ENCODE measurements at places on chromosomes 12 and 14. TPM values are rescaled to one million over a fixed set of nuclear protein-coding genes. Genes with fewer than 3 reads are reported as not detected.

The MUCL1 gene
- total RNA-seq, result not detected

The CCDC38 gene
- not detected for total RNA-seq

DNA sequence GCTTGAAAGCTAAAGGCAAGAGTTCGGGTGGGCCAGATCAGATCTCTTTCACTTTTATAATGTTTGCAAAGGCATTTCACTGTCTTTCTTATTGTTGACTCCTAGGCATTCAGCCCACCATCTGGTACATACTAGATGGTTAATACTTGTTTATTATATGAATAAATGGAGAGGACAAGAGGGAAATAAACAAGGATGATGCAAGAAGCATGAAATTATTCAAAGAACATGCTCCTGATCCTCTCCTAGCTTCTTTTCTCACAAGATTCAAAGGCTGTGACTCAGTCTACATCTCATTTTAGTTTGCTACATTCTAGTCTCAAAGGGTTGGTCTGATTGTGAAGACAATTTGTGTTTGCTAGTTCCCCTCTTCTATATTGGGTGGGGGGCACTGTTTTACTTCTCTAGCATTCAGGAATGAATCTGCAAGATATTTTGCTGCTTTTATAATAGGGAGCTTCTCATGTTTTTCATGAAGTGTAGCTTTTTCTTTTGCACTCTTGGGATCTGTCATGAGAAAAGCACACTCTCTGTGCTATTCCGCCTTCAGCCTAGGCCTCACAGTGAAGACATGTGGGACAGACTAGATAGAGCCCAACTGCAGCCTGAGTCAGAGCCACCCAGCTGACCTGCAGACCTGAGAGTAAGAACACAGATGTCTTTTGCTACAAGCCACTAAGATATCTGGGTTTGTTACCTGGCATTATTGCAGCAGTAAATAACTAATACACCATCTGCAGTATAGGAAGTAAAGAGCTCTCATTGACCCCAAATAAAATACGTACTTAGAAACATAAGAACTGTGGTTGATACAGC, 65.7 kb downstream of the PTHLH start:
- no peak overlapping the region for H3K4me3 ChIP-seq
- H3K27me3 ChIP-seq, result peaks cover 6% of the 10 kb centered on the region
- DNase-seq, result no peak
- no peaks in the 10 kb centered on the region for H3K36me3 ChIP-seq
- H3K27ac ChIP-seq, result no peak overlapping the region

GRCh38 chr14:69012256-69012953, 33.3 kb upstream of the ACTN1 start:
- DNase-seq, result no peak
- peaks cover 26% of the 10 kb centered on the region for H3K4me1 ChIP-seq
- H3K36me3 ChIP-seq, result no peaks in the 10 kb centered on the region
- H3K27ac ChIP-seq, result no peak overlapping the region
- no peaks in the 10 kb centered on the region for H3K27me3 ChIP-seq

Data from osteocyte (in vitro differentiated cells).